ENCODE measurements at places on chromosomes 6 and 20.

DNA sequence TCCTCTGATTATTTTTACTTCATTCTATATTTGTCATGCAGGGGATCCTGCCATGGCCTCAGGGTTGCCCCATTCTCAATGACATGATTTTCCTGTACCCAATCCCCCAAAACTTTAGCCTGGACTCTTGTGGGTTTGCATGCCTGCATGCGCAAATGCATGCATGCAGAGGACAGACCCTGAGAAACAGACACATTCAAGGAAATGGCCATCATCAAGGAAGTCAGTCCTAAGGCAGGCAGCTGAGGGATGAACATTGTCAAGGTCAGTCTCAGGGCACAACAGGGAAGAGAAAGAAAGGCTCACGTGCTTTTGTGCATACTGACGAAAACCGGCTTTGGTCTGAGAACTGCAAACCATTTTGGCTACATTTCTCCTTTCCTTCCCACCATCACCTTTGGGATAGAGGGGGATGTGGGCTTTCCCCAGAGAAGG is 13.1 kb downstream of the NEDD9 start:
- DNase-seq = no peak

DNA sequence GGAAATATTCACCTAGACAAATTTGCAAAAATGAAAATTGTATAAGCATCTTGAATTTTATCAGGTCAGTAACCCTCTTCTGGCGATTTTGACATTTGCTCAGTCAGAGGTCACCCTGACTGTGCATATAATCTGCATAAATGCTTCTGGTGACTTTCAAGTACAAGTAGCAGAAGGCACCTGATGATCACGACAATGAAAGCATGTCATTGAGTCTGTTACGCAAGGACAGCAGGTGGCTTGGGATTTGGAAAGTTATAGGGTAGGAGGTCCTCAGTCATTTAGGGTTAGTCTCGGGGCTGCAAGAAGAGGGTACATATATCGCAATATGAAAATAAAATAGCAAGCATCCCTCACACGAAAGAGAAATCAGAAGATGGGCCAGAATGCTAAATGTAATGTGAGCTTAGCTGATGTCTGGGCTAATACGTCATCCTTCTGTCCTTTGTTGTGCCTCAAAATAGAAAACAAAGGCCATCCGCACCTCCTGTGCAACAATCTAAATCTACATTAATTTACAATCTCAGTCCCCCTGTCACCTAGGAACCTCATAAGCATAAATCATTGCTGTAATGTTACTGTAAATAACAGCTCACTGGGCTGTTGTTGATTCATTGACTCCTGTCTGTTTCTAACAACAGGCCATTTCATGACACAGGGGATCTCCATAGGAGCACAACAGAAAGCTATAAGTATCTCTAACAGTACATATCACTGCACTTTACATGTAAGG is 155.2 kb upstream of the RSPO3 start:
- no peak for DNase-seq

- DNase-seq = no peak
Measured at GRCh38 chr20:6770786-6771100, 3.3 kb downstream of the BMP2 start.

DNA sequence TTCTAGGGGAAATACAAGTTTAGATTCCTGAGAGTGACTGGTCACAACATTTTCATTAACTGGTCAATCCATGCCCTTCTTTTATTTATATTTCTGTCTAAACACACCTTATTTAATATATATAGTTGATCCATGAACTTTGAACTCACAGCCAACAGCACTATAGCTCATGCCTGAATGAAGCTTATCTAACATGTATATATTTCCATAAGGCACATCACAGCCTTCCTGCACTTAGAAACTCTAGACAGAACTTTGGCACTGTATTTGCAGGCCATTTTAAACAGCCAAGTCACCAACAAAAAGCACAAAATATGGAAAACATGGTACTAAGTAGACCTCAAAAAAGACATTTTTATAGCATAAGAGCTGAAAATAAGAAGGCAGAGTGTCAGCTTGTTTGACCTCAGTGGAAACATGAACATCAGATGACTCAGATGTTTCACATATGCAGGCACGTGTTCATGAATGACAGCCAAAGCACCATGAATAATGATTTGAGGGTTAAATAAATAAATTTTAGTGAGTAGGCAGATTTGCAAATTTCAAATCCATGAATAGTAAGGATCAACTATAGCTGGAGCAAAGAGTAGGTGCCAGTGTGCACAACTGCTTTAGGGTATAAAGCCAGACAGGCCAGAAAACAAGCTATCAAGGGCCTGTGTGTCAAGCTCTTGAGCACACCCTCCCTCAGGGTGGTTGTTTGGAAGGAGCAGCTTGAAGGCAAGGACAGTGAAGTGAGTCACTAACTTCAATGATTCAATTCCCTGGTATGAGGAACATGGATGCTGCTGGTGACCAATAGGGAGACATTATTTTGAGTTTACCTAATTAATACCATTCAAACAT is 88.9 kb upstream of the NT5E start:
- no peak for DNase-seq
